Sciatic nerve (tissue), 2 donors: ENCODE measurements at places on chromosomes 7 and 10.
A peak's percentile ranks its signal among the peaks of the same experiment; 100 is the strongest.

DNA sequence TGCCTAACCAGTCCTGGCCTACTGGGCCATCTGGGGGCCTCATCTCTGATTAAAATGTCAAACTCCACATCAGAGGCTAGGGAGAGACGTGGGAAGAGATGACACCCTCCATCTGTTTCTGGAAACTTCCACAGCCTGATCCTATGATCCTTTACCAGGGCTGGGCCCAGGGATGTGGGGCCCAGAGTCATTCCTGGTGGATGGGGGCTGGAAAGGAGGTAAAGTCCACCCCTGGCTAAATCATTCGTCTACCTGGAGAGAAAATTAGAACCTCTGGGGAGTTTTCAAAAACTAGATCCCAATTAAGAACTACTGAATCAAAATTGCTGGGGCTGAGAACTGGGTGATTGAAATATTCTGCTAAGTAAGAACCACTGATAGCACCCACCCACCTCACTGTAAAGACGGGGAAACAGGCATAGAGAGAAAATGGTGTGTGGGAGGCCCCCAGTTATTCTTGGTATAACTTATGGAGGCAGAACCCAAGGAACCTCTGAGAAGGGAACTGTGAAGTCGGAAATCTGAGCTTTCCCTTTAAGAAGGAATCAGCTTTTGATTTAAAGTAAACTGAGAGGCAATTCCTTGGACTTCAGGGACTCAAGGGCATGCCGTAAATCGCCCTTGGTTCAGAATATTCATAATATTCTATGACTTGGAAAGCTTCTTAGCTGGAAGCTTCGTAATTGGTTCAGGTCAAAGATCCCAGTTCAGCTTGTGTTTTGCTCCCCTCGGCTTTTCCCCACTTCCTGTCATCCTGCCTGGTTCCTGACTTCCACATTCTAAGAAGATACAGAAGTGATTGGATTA is 53.1 kb downstream of the PRKAG2 start:
- DNase-seq, result no peak

GRCh38 chr7:17099083-17099973 is 199.1 kb upstream of the AHR start:
- no peak for DNase-seq

DNA sequence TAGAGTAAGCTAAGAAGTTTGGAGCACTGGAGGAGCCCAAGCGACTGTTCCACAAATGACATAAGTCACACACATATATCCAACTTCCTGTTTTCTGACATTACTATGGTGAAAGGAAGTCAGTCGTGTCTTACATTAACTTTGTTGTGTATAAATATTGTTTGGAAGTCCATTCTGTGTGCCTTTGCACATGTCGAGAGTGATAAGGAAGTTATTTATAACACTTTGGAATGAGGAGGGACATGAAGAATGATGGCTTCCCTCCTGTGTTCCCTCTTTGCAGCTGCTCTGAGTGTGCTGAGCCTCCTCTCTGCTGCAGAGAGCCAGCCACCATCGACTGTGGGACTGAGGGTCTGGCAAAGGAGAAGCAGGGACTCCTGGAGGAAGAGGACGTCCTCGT is 40.4 kb upstream of the MGMT start:
- DNase-seq, result no peak

- no peak for DNase-seq
Observed at GRCh38 chr7:77843194-77843593, 44.6 kb downstream of the PHTF2 start.

- no peak for DNase-seq
Observed at GRCh38 chr10:119495545-119495944, 47.0 kb downstream of the RGS10 start.

DNA sequence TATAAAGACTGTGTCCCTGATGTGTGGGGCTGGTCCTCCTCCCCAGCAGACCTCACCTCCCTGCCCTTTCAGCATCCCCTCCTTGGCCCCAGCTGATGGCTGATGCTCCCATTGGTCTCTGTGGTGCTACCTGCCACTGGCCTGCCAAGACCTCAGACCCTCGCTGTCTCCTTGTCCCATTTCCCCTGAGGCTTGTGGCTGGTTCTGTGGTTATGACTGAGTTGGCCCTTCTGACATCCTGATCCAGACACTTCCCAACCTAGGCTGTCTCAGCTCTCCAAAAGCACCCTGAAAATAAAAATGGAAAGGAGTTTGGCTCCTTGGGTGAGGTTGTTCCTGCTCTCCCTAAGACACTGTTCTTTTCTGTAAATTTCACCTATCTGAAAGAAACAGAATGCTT is 214.2 kb downstream of the RPS24 start:
- DNase-seq, result no peak

- no peak for DNase-seq
Observed at GRCh38 chr10:19891429-19891828, 75.2 kb downstream of the PLXDC2 start.

GRCh38 chr7:77940647-77941046 is 142.1 kb downstream of the PHTF2 start:
- DNase-seq, result no peak

- no peak for DNase-seq
Observed at GRCh38 chr7:111985798-111986197, 220.4 kb downstream of the DOCK4 start.

DNA sequence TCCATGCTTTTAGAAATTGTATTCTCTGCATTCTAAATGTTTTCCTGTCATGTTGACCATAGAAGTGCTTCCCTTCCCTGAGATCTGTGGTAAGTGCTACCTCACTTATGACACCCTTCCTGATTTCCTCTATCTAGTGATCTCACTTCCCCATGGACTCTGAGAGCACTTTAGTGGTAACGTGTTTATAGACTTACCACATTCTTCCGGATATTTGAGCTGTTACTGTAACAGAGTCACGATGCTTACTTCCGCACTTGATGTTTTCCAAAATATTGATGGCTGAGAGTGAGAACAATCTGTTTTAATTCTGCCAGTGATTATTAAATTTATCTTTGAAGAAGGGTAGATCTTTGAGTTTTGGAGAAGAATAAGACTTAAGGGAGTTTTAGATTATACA is 60.1 kb upstream of the NAMPT start:
- DNase-seq, result no peak

DNA sequence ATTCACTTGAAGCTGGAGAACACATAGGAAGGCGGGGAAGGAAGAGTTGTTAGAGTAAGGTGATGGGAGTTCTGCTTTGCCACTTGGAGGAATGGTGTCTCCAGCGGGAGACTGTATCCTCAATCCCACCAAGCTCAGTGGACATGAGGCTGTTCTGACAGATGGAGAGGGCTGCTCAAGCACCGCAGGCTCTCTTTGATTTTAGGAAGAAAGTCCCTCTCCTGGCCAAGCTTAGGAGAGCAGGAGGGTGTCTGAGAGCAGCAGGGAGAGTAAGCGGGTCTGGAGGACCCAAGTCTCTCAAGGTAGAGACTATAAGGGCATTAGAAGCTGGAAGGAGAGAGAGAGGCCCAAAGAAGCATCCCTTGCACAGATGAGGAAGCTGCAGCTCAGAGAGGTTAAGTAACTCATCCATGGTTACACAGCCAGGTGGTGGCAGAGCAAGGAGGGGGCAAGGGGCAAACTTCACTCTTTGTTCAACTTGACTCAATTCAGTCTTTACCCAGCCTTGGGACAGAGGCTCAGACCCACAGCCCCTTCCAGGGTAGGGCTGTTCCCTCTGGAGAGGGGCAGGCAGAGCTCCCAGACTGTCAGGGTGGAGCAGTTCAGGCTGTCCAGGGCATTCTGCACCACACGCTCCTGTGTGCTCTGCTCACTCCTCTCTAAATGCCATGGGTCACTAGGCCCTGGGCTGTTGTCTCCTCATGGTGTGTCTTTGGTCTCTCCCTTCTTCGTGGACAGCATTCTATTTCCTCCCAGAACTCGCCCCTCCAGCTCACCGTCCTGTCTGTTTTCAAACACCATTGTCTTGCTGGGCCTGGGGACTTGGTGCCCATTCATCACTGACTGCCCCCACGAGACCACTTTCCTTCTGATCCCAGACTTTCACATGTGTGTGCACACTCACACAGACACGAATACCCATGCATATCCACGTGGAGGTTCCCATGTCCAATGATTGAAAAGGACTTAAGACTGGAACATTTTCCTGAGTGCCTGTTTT is 8.9 kb downstream of the CHAT start:
- DNase-seq, result peak; percentile 15

- DNase-seq, result no peak
Observed at GRCh38 chr7:4879396-4880081, 4.0 kb downstream of the RADIL start.

GRCh38 chr10:1020460-1020859 is 5.2 kb downstream of the IDI2 start:
- no peak for DNase-seq

DNA sequence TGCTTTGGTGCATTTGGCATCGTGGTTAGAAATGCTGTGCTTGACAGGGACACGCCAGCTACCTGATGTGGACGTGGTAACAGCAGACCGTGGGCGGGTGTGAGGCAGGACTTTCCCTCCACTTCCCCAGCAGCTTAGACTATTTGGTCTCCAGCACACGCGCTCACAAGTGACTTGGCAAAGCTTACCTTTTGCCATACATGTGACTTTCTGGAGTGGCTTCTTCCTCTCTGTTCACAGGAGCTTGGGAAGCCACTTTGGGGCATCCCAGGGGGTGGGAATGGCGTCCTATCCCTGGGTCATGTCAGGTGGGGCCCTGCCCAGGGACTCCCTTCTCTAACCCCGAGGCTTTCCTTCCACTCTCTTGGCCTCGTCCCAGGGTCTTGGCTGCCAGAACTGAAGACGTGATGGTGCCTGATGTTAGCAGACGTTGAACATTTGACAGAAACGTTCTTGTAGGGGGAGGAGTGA is 228.7 kb upstream of the KLF6 start:
- DNase-seq, result no peak

GRCh38 chr7:43113622-43114457 is 1.4 kb downstream of the HECW1 start:
- no peak for DNase-seq

DNA sequence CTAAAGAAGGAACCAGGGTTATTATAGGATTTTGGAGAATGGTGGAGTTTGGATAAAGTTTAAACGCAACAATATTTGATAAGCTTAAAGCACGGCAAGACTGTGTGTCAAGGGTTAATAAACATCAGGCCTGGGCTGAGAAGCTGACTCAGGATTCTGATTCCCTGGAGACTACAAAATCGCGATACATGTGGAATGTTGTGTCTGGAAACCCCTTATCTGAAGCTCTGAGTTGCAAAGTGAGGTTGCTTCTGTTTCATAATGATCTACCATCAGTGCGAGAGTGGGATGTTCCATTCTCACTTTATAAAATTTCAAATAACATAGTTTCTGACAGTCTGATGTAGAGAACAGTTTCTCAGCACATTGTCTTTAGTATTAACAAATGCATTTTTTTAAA is 7.8 kb downstream of the C1GALT1 start:
- no peak for DNase-seq

GRCh38 chr7:130844811-130845580 is 111.0 kb upstream of the KLF14 start:
- no peak for DNase-seq

DNA sequence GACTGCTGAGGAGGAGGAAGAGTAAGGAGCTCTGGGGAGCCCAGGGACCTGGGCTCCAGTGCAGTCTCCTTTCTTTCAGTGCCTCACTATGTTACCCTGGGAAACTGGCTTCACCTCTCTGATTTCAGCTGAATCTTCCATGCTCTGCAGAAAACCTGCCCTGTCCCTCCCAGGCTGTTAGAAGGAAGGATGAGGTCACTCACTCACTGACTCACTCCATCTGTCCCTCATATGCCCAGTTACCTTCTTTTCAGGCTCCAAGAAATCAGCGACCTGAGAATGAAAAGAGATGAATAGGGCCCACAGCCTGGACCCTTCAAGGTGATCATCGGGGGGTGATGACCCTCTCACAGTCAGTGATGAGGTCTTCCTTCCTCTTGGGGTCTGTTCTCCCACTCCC is 481 bp downstream of the SFTPA2 start:
- no peak for DNase-seq

DNA sequence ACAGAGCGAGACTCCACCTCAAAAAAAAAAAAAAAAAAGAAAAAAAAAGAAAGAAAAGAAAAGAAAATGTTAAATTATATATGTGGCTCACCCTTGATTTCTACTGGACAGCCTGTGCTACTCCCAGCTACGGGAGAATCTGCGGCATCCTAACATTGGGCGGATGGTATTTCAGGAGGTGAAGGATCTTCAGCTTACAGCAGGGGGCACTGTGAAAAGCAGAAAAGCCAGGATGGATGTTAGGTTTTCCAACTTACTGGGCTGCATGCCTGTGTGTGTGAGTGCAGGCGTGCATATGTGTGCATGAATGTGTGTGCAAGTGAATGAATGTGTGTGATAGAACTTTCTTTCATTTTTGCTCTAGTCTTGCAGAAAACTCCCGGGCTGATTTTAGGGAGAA is 1066.5 kb downstream of the TYW1 start:
- DNase-seq, result no peak

- DNase-seq, result no peak
Observed at GRCh38 chr7:28954946-28955345, 3.2 kb downstream of the TRIL start.

DNA sequence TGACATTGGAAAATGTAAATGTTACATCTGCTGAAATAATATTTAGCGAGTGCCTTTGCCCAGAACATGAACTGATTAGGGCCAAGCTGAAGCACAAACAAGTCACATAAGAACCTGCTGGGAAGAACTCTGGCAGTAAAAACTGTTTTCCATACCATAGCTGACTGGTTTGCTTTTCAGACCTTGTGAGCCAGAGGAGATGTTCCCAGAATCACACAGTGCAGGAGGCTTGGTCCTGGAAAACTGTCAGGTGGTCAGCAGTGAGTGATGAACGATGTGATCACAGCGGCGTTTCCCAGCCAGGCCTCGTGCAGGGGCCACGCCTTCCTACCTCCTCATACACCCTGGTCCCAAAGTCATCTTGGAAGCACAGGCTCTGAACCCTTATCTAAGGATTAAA is 164.2 kb upstream of the EEPD1 start:
- DNase-seq, result no peak

- no peak for DNase-seq
Observed at GRCh38 chr7:28647076-28647421, 234.7 kb downstream of the CREB5 start.

- DNase-seq, result no peak
Observed at GRCh38 chr7:114534953-114535352, 120.3 kb downstream of the FOXP2 start.

DNA sequence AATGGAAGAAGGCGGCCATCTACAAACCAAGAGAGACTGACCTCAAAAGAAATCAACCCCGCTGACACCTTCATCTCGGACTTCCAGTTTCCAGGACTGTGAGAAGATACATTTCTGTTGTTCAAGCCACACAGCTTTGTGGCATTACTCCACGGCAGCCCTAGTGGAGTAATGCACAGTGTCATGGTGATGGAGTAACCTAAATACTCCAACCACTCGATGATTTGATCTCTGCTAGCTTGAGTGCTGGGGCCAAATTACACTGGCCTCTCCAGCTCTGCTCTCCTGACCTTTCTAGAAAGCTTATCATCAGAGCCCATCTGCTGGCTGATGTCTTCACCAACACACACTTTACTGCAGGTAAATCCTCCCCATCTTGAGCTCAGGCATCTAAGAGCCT is 52.2 kb downstream of the GALNT17 start:
- no peak for DNase-seq

GRCh38 chr7:148433521-148434180 is 156.9 kb upstream of the C7orf33 start:
- DNase-seq, result no peak
